Foreskin fibroblast (primary cell): ENCODE measurements at places on chromosomes 12 and 14.

DNA sequence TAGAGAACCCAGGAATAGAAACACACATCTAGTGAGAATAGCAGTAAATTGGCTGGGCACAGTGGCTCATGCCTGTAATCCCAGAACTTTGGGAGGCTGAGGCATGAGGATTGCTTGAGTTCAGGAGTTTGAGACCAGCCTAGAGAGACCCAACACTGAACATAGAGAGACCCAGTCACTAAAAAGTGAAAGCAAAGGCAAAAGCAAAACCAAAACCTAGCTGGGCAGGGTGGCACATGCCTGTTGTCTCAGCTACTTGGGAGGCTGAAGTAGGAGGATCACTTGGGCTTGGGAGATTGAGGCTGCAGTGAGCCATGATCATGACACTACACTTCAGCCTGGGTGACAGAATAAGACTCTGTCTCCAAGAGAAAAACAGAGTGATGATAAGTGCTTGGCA is 37.5 kb upstream of the MIS18BP1 start:
- no peak for DNase-seq

DNA sequence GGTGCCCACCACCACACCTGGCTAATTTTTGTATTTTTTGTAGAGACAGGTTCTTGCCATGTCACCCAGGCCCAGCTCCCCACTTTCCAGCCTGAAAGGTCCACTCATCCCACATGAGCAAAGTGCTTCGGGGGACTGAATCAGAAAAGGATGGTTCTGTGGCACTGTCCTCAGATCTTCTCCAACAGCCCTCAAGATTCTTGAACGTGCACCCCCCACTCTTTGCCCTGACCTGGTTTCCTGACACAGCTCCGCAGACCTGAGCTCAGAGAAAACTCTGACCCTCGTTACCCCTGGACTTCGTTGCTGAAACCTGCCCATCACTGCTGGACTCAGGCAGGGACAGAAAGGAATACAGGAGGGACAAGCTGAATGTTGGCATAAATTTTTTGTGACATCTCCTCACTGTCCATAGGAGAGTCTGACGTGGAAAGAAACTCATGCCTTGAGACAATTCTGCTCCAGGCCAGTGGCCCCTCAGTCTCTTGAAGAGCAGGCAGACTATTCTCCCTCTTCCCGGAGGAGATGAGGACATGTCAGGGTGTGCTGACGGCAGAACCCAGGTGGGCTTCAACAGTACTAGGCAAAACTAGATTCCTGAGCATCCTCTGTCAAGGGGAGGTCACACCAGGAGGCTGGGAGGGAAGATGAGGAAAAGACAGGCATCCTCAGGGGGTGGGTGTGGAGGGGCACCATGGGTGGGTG is 149.3 kb downstream of the DPF3 start:
- no peak for DNase-seq

- no peak for DNase-seq
Measured at GRCh38 chr12:112877006-112877405, 29.8 kb upstream of the OAS1 start.

DNA sequence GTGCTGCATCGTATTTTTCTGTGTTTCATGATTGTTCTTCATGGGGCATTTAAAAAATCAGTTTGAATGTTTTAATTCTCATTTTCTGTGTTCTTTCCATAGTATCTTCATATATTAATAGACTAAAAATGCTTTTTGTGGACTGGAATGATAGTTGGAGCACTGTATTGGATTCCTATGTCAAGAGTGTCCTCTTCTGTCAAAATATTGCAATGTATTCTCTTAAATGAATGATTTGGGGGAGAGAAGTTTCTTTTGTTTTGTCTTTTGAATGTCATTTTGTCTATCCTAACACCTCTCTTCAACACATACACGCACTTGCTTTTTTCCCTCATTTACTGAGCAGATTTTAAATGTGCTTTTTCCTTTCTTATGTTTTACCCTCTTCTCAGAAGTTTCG is 4.7 kb upstream of the EIF2S3B start:
- no peak for DNase-seq

DNA sequence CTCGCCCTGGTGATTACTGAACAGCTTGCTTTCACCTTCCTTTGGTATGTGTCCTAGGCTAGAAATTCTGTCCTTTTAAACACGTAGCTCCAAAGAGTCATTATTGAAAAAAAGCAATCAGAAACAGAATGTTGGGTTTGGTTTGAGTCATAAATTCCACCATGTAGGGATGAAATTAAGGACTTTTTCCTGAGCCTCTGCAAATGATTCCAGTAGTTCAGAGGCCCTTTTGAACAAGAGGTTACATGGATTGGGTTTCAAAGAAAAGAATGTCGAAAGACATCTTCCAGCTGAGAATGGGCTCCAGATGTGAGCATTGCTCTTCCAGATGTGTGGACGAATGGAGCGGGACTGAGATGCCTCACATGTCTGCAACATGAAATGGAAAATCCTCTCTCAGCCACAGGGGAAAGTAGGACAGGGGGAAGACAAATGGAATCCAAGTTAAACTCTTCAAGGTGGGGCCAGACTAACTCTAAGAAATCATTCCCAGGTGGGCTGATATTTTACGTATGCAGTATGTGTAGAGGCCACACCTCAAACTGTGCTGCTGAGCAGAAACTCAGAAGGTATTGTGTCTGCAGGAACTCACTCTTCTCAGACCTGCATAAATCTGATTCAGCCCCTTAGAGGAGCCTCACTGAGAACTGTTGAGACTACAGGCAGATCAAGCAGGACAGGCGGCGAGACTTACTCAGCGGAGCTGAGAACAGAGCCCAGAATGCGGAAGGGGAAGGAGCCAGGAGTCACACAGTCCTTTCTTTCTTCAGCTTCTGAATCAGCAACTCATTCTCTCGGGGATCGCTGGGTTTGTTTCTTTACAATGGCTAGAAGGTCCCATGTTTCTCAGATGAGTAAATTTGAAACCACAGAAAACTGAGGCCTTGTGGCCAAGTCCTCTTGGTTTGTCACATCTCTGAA is 23.3 kb upstream of the EMP1 start:
- peak; percentile 98 for DNase-seq

DNA sequence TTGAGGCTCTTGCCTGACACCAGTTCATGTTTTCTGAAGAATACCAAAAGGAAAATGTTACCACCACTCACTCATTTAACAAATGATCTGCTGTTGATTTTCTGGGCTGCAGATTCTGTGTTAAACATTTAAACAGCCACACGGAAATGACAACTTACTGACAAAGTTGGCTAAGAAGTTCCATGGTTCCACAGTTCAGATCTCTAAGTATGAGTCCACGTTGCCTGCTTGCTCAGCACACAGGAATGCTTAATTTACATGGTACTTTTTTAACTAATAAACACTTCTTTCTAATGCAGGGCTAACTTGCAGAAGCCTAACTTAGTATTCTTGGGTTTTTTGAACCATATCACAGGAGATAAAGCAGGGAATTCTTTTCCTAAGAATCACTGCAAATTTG is 34.7 kb downstream of the PTGER2 start:
- peak; percentile 76 for DNase-seq

GRCh38 chr14:61188196-61188595 is 92.9 kb downstream of the TMEM30B start:
- DNase-seq = peak; percentile 28

- DNase-seq = peak; percentile 2
Measured at GRCh38 chr14:86712176-86712575, 1182.2 kb downstream of the FLRT2 start.

DNA sequence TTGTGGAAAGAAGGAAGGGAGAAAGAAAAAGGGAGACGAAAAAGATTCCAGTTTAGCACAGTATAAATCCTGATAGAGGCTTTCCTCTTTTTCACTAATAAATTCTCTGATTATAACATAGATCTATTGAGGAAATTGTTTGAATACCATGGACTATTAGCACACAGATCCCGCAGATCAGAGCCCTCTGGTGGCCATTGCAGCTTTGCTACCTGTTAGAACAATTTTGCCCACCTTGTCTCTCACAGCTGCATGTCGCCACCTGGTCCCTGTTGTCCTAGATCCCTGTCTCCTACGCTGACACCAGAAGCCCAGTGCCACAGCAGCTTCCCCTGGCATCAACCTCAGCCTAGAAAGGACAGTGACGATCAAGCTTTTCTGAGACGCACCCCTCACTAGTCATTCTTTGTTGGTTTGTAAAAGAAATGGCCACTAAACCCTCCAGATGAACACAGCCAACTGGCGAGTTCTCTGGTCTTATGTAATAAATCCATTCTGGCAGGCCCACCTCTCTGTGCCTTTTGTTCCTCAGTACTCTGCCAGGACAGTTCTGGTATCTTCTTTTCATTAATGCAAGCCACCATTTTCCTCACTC is 9.9 kb downstream of the GPHB5 start:
- peak; percentile 49 for DNase-seq

- DNase-seq = no peak
Measured at GRCh38 chr14:84390010-84390409, 1139.9 kb upstream of the FLRT2 start.

DNA sequence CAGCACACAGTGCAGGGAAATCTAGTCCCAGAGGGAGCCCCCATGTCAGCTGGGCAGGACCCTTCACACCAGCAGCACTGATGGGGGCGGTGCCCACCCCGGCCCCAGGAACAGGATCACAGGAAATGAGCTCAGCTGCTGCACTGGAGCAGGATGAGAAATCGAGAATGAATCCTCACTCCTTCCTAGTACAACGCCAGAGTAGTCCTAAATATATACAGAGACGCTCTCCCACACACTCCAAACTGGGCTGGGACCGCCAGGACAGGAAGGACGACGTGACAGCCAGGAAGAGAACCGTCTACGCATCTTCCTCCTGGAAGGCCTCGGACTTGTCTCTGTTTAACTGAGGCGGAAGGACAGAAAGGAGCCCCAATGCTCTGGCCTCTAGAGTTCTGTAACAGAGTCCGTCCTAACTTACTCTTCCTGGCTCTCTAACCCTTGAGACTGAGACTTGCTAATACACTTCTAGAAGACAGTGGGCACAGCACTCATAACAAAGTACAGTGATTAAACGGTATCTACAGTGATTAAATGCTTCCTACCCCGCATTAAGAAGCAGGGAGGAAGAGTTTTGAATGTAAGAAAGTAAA is 33.4 kb downstream of the CDC42BPB start:
- DNase-seq = peak; percentile 58

- no peak for DNase-seq
Measured at GRCh38 chr12:54486173-54486867, 11.2 kb upstream of the NCKAP1L start.

DNA sequence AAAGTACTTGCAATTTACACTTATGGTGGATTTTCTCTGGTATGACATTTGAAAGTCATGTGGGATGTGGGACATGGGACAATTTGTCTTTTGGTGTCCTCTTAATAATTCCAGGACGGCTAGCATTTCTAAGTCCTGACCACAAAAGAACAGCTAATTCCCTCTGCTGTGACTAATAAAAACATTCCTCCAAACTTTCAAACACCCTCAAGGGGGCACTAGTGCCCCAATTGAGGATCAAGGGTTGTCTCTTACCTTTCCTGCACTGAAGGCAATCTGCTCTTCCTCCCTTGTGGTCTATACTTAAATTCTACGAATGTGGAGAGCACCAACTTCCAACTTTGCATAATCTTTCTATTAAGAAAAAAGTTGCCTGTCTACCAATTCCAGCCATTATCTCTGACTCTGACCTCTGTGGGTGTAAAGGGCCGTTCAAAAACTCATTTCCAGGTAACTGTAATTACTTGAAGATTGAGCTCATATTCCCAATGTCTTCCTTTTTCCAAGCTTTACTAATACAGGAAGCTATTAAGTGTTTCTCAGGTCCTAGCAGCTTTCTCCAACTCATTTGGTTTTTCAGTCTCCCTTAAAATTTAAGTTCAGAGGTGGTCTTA is 210.2 kb downstream of the PTPRO start:
- DNase-seq = peak; percentile 70

DNA sequence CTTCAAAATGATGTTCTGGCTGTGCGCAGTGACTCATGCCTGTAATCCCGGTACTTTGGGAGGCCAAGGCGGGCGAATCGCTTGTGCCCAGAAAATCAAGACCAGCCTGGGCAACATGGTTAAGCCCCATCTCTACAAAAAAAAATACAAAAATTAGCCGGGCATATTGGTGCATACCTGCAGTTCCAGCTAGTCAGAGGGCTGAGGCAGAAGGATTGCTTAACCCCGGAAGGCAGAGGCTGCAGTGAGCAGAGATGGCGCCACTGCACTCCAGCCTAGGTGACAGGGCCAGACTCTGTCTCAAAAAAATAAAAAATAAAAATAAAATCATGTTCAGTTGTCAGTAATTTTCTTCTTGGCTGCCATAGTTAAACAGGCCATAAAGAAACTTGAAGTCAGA is 245.9 kb upstream of the USP15 start:
- no peak for DNase-seq

DNA sequence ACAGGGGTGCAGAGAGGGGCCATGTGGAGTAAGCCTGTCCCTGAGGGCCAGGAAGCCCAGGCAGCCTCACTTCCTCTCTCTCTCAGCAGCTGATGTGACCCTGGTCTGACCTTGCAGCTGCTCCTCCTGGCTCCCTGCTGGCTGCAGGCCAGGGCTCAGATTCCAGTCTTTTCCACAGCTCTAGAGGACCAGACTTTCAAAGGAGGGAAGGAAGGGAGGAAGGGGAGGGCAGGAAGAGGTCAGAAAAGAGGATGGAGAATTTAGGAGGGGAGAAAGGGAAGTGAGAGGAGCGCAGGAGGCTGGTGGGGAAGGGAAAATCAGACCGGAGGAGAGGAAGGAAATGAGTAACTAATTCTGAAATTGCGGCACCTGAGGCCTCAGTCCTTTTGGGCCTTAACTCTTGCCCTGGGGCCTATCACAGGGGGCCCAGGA is 40.9 kb upstream of the VASH1 start:
- DNase-seq = peak; percentile 77

GRCh38 chr14:85402569-85403162 is 127.3 kb upstream of the FLRT2 start:
- no peak for DNase-seq

GRCh38 chr12:112029301-112029700 is 16.1 kb downstream of the ERP29 start:
- no peak for DNase-seq

- no peak for DNase-seq
Measured at GRCh38 chr12:51051787-51052186, 3.7 kb downstream of the LETMD1 start.

GRCh38 chr12:72146495-72146894 is 125.7 kb upstream of the TRHDE start:
- no peak for DNase-seq

DNA sequence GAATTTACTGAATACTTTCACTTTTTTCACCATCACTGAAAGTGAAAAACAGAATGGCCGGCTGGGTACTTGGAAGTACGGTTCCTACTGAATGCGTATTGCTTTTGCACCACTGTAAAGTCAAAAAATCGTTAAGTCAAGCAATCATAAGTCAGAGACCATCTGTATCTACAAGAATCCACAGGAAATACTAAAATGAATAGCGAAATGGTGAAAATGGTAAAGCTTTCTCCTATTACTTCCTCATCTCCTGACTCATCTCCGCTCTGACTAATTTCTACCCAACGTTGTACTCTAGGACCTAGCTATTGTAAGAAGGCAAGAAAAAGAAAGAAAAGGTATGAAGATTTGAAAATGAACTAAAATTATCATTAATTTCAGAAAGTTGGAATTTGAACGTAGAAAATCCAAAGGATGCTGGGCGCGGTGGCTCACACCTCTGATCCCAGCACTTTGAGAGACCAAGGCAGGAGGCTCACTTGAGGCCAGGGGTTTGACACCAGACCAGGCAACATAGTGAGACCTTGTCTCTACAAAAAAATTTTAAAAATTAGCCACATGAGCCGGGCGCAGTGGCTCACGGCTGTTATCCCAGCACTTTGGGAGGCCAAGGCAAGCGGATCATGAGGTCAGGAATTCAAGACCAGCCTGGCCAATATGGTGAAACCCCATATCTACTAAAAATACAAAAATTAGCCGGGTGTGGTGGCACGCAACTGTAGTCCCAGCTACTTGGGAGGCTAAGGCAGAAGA is 5.3 kb upstream of the CDCA4 start:
- peak; percentile 51 for DNase-seq
